ENCODE measurements at places on chromosomes 11 and 22.

DNA sequence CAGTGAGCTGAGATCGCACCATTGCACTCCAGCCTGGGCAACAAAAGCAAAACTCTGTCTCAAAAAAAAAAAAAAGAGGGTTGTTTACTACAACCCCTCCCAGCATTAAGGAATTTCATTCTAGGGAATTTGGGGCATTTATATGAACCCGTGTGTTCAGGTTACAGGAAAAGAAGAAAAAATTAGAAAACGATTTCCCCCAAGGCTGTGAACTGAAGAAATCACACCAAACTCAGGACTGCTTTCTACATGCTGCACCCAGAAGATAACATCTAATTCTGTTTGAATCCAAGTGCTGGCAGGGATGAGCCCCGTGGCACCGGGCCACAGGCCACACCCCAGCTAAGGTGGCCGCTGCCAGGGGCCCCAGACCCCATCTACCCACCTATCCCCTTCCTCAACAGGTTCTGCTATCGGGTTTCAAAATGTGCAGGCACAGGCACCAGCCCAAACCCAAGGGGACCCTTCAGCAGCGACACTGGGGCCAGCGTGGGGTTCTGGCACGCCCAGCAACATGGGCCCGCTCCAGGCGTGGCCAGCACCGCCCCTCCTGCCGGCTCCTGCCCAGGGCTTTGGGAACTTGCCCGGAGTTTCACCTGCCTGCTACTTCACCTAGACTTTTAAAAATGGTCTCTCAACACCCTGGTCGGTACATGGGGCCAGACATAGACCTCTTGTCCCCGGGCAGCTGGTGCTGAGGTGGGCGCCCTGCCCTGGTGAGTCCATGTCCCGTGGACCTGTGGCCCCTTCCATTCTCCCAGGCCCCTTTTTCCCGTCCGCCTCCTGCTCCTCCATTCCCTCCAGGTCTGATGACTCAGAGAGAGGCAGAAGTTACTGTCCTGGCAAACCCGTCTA is 11.8 kb downstream of the CELSR1 start:
- DNase-seq, result no peak

DNA sequence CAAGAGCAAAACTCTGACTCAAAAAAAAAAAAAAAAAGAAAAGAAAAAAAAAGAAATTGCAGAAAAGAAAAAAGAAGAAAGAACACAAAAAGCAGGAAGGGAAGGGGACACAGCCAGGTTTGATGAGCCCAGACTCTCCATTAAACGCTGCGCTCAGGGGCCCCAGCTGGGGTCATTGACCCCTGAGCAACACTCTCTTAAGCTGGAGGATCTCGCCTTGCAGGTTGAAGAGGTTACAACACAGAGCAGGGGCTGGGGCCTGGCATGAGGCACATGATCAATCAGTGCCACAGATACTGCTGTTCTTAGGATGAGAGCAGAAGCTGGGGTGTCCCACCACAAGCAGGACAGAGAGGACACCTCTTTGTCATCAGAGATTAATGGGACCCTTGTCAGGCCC is 7.8 kb downstream of the FGF3 start:
- no peak for DNase-seq

DNA sequence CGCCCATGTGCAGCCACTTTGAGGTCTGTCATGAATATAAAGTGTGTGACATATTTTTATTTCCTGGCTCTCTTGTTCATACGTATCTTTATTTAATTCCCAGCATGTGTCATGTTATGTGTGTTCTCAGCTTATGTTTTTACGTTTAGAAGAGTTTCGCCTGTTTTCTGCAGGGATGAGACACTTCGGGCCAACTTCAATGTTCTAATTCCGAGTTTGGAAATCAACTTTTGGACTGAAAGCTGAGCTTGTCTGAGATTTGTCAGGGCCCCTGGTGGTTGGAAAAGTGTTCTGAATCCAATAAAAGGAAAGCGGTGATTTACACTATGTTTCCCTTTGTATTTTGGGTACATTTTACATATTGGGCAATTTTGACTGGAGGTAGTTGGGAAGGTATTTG is 810.7 kb downstream of the TBC1D22A start:
- DNase-seq, result no peak

DNA sequence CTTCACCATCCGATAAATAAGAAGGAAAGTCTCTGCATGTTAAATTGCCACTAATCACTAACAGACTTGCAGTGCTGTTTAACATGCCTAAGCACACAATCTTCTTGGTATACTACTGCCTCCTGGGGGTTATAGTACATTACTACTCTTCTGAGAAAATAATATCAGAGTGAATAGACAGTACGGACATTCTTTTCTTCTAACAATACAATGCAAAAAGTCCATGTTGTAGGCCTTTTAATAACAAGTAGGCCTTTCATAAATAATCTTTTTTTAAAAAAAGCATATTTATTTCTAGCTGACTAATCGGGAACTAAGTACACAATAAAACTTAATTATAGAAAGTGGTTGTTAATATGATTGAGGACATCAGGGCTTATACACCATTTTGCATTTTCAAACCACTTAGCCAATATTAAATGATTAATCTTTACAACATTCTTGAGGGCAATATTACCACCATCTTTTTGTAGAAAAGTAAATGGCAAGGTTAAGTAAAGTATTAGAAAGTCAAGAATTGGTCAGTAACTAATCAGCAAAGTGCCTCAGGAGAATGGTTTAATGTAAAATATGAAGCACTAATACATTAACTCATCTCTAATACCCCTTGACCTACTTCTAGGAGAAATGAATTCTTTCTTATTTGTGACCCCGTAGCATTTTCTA is 84.7 kb downstream of the TTC28 start:
- no peak for DNase-seq

DNA sequence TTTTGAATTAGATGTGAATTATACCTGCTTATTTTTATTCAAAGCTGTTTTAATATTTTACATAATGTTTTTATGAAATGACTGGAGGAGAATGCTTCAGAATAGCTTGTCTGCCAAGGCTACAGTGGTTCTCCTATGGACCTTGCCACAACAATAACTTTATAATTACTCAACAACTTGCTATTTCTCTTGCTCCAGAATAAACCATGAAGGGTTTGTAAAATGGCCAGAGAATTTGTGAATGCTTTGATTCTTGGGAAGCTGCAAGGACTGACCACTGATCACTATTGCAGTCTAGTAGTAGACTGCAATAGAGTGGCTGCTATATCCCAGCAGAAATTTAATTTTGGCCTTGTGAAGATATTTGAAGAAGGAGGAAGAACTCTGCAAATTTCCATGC is 199.7 kb downstream of the FAT3 start:
- no peak for DNase-seq

DNA sequence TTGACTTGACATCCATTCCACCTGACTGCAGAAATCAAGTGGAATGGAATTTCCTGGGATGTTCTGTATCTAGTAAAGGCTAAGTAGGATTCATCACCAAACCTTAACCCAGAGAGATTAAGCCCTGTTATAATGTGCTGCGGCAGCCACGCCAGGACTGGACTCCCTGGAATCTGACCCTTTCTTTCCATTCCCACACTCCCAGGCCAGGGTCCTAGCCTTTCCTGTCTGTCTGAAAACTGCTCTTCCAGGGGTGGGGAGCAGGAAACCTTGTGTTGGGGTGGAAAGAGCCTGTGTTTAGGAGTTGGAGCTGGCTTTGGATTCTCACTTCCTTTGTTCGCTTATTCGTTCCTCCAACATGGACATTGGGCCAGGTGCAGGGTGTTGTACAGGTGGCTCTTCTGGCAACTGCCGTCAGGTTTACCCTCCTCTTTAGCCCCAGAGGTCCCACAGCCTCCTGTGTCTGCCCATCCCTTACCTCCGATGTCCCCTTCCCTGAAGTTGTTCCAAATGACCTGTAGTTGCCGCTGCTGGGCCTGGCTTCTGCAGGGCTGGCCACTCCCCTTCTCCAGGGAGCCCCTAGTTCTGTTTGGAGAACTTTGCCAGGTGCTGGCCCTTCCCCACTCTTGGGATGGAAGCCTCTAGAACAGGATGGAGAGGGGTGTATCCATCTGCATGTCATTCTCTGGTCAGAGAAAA is 20.5 kb upstream of the PARVB start:
- DNase-seq, result no peak

- no peak for DNase-seq
These were observed 13.2 kb downstream of the MPZL3 start for GRCh38 chr11:118238929-118239328.

- peak; percentile 77 for DNase-seq
These were observed at the start of gene HTATIP2 for GRCh38 chr11:20363500-20364340. Gene HTATIP2, plus strand, starts transcription at chr11:20363714. Its CDS starts 524 bp downstream, at chr11:20364238.

Measured in posterior cingulate gyrus (tissue), 11 donors.